ENCODE measurements at places on chromosomes 2 and 18. TPM values are rescaled to one million over a fixed set of nuclear protein-coding genes. Genes with fewer than 3 reads are reported as not detected.

- H3K27me3 ChIP-seq = peaks cover 17% of the 10 kb centered on the region
- H3K4me3 ChIP-seq = no peak overlapping the region
- H3K27ac ChIP-seq = no peak overlapping the region
- no peak for DNase-seq
- no peaks in the 10 kb centered on the region for H3K36me3 ChIP-seq
Measured at GRCh38 chr2:205527801-205528200, 154.5 kb upstream of the NRP2 start.

MARCHF4 gene
- not detected for polyA plus RNA-seq

GRCh38 chr2:138078153-138078552 is 113.9 kb downstream of the HNMT start:
- no peaks in the 10 kb centered on the region for H3K36me3 ChIP-seq
- H3K27me3 ChIP-seq = no peaks in the 10 kb centered on the region
- no peak overlapping the region for H3K4me3 ChIP-seq
- no peak for DNase-seq
- H3K27ac ChIP-seq = no peak overlapping the region

GRCh38 chr18:13390711-13391110 is 172.2 kb downstream of the LDLRAD4 start:
- no peak for DNase-seq
- peaks cover 16% of the 10 kb centered on the region for H3K4me1 ChIP-seq
- H3K27me3 ChIP-seq = no peaks in the 10 kb centered on the region
- H3K36me3 ChIP-seq = no peaks in the 10 kb centered on the region
- H3K27ac ChIP-seq = no peak overlapping the region
- H3K4me3 ChIP-seq = no peak overlapping the region

GRCh38 chr2:20188851-20189250 is 36.1 kb downstream of the SDC1 start:
- H3K27ac ChIP-seq = no peak overlapping the region
- DNase-seq = no peak
- peaks cover 8% of the 10 kb centered on the region for H3K27me3 ChIP-seq
- no peaks in the 10 kb centered on the region for H3K4me1 ChIP-seq

- H3K4me3 ChIP-seq = no peak overlapping the region
- H3K27me3 ChIP-seq = no peaks in the 10 kb centered on the region
- no peak overlapping the region for H3K27ac ChIP-seq
- peaks cover 14% of the 10 kb centered on the region for H3K4me1 ChIP-seq
- peak; percentile 15 for DNase-seq
- peaks cover 10% of the 10 kb centered on the region for H3K36me3 ChIP-seq
Measured at GRCh38 chr2:8608411-8608954, 73.4 kb upstream of the ID2 start.

DYNC1I2 gene
- 21.7 TPM for polyA plus RNA-seq

DNA sequence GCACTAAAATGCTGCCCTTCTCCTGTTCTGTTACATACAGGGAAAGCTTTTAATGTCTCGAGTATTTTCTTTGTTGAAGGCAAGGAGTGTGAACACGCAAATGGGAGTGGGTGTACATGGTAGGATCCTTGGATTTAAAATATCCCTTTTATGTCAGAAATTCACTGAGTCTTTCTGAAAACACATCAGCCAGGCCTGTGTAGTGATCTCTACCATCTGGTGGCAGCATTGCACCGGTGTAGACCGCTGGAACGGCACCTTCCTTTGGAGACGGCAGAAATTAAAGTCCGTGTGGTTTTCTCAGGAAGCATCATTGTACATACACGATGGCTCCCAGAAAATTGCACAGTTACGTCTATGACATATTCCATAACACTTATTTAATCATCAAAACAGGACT is 515.8 kb downstream of the GALR1 start:
- H3K27me3 ChIP-seq = peaks cover 11% of the 10 kb centered on the region
- no peak overlapping the region for H3K4me3 ChIP-seq
- no peaks in the 10 kb centered on the region for H3K36me3 ChIP-seq
- no peak for DNase-seq
- H3K27ac ChIP-seq = no peak overlapping the region
- peaks cover 4% of the 10 kb centered on the region for H3K4me1 ChIP-seq

DNA sequence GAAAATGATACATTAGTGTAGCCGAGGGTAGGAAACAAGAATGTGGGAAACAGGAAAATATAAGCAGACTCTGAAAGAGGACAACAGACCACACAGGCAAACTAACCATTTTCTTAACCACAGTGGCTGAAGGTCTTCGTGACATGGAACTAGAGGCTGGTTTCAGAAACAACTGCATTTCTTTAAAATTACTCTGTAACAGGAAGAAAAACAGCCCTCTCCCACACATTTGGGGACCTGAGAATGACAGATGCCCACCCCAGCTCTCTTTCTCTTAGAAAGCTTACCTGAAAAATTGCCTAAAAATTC is 13.8 kb upstream of the SLC25A52 start:
- H3K36me3 ChIP-seq = peaks cover 20% of the 10 kb centered on the region
- DNase-seq = no peak
- H3K4me1 ChIP-seq = no peaks in the 10 kb centered on the region
- H3K4me3 ChIP-seq = no peak overlapping the region
- no peak overlapping the region for H3K27ac ChIP-seq
- H3K27me3 ChIP-seq = peaks cover 2% of the 10 kb centered on the region

- H3K4me1 ChIP-seq = peaks cover 9% of the 10 kb centered on the region
- DNase-seq = no peak
- H3K4me3 ChIP-seq = no peak overlapping the region
- no peak overlapping the region for H3K27ac ChIP-seq
- no peaks in the 10 kb centered on the region for H3K36me3 ChIP-seq
Measured at GRCh38 chr2:158213773-158214172, 112.1 kb downstream of the UPP2 start.

KCNF1 gene
- polyA plus RNA-seq = not detected

- H3K4me1 ChIP-seq = peaks cover 2% of the 10 kb centered on the region
- H3K4me3 ChIP-seq = no peak overlapping the region
- no peak for DNase-seq
- no peaks in the 10 kb centered on the region for H3K36me3 ChIP-seq
- H3K27me3 ChIP-seq = no peaks in the 10 kb centered on the region
- H3K27ac ChIP-seq = no peak overlapping the region
Measured at GRCh38 chr2:207458582-207458981, 71.2 kb upstream of the CREB1 start.

- H3K4me1 ChIP-seq = no peaks in the 10 kb centered on the region
- no peak overlapping the region for H3K27ac ChIP-seq
- DNase-seq = no peak
- H3K36me3 ChIP-seq = no peaks in the 10 kb centered on the region
- no peak overlapping the region for H3K4me3 ChIP-seq
Measured at GRCh38 chr2:54504866-54505265, 48.7 kb downstream of the SPTBN1 start.

GRCh38 chr2:9497017-9497416 is 22.7 kb downstream of the IAH1 start:
- DNase-seq = no peak
- no peaks in the 10 kb centered on the region for H3K27me3 ChIP-seq
- no peak overlapping the region for H3K4me3 ChIP-seq

DNA sequence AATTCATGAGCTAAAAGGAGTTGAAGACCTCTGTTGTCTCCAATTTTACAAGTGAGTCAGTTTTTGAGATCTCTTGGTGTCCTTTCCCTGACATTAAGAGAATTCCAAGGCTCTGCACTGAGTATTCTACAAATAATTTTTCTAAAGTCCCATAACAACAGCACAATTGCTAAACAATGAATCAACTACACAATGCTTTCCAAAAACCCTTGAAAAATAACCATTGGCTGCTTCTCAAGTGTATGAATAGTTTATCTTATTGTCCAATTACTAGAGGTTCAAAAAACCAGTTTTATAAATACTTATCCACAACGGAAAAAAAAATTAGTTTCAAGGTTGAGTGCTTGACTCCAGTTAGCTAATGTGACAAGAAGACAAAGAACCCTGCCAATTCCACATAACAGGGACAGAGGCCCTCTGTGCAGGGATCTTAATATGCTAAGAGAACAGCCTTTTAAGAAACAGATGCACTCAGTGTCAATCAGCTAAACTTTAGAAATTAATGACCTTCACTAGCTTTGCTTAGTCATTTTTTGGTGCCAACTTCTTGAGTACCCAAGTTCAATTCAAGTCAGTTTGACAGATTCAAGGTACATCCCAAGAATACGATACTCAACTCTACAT is 266.6 kb upstream of the CYP26B1 start:
- H3K36me3 ChIP-seq = no peaks in the 10 kb centered on the region
- DNase-seq = no peak
- H3K27ac ChIP-seq = no peak overlapping the region

PROM2 gene
- not detected for polyA plus RNA-seq

DNA sequence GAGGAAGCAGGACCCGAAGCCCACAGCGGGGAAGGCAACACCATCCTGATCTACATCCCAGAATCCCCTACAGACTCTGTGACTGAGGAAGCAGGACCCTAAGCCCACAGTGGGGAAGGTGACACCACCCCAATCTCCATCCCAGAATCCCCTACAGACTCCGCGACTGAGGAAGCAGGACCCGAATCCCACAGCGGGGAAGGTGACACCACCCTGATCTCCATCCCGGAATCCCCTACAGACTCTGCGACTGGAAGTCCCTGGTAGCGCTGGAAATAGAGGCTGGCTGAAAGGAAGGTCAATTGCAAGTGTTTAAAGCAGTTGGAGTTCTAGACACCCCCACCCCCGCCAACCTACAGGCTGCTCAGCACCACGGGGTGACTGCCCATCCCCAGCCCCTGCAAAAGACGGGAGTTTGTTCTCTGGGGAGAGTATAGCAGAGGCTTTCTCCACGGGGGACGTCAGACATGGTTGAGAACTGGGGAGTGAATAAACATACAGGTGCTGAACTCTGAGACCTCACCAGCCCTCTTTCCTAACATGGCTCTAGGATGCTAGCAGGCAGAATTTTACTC is 21.0 kb downstream of the CIB4 start:
- no peak for DNase-seq
- no peak overlapping the region for H3K4me3 ChIP-seq
- peaks cover 6% of the 10 kb centered on the region for H3K4me1 ChIP-seq
- no peaks in the 10 kb centered on the region for H3K36me3 ChIP-seq
- no peaks in the 10 kb centered on the region for H3K27me3 ChIP-seq

- no peak overlapping the region for H3K27ac ChIP-seq
- no peaks in the 10 kb centered on the region for H3K4me1 ChIP-seq
- no peak overlapping the region for H3K4me3 ChIP-seq
- H3K27me3 ChIP-seq = peaks cover 5% of the 10 kb centered on the region
- no peaks in the 10 kb centered on the region for H3K36me3 ChIP-seq
- DNase-seq = no peak
Measured at GRCh38 chr2:18047213-18047611, 168.7 kb downstream of the KCNS3 start.

DNA sequence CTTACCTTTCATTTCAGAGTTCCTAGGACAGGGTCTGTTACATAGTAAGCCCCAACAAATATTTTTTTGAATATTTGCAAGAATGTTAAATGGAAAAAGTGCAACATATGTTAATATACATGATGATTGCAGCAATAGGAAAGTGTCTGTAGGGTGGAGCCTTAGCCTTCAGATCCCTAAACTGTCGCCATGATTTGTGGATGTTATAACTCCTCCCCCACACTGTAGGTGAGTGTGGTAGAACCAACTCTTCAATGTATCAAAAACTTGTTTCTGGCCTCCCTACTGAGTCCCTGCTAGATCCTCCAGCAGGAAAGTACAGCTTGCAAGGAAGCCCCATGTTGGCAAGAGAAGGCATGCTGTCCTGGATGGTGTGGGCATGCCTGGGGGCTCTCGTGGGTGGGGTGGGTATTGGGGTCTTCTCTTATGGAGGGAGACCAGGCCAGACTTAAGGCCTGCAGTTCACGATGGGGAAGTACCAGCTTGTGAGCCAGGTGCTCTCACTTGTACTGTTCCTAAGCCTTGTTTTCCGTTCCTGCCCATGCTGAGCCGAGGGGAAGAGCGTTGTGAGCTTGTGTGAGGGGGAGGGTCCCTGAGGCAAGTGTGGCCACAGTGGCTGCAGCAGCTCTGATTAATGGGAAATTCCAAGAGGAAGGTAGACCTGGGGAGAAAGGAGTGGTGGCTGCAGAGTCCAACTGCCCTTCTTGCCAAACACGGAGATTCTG is 11.4 kb downstream of the FHOD3 start:
- H3K27ac ChIP-seq = no peak overlapping the region
- H3K27me3 ChIP-seq = peaks cover 28% of the 10 kb centered on the region
- DNase-seq = no peak
- H3K36me3 ChIP-seq = no peaks in the 10 kb centered on the region

GRCh38 chr2:102971701-102972100 is 209.9 kb downstream of the TMEM182 start:
- no peak overlapping the region for H3K4me3 ChIP-seq
- H3K27me3 ChIP-seq = no peaks in the 10 kb centered on the region
- H3K36me3 ChIP-seq = peaks cover 1% of the 10 kb centered on the region
- H3K27ac ChIP-seq = no peak overlapping the region

DNA sequence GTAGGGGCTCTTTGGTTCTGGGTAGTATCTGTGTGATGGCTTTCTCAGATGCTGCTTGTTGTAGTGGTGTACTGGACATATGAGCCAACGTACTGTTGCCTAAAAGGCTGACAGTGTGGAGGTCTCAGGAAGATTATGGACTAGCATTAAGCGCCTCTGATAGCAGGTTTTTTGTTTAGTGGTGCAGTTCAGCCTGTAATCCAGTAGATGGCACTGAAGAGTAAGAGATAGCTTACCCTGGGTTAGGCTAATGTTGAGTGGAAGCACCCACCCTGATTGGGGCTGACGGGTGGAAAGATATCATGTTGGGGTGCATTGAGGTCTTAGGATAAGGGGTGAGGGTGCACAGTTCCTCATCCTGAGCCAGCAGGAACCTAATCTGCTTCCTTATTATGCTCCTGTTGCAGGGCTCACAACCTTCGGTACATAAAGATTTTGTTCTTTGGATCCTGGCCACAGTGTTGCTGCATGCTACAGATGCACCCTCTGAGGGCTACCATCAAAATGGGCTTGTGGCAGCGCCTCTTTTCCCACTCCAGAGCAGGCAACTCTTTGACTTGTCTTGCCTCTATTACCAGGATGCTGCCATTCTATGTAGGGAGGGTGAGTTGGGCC is 79.6 kb downstream of the MSTN start:
- H3K4me3 ChIP-seq = no peak overlapping the region
- peaks cover 1% of the 10 kb centered on the region for H3K27me3 ChIP-seq
- H3K27ac ChIP-seq = no peak overlapping the region

APLF gene
- polyA plus RNA-seq = 1.6 TPM

Measured in naive thymus-derived CD8-positive, alpha-beta T cell (primary cell).